GM12878 (cell line): ENCODE measurements at places on chromosomes 7 and 10. TPM values are rescaled to one million over a fixed set of nuclear protein-coding genes. Genes with fewer than 3 reads are reported as not detected.

The ADRB1 gene
- total RNA-seq: 3.9 and 4.5 TPM in 2 replicates

The NEUROG3 gene
- not detected in 2 replicates for total RNA-seq

- no peaks in the 10 kb centered on the region for H3K27me3 ChIP-seq
- H3K36me3 ChIP-seq: no peaks in the 10 kb centered on the region
- DNase-seq: peak; percentile 12
- peaks cover 14% of the 10 kb centered on the region for H3K4me1 ChIP-seq
- peak overlapping the region; percentile 69 for H3K27ac ChIP-seq
- no peak overlapping the region for H3K4me3 ChIP-seq
These were observed 19.4 kb downstream of the NOBOX start for GRCh38 chr7:144384071-144384470.

DNA sequence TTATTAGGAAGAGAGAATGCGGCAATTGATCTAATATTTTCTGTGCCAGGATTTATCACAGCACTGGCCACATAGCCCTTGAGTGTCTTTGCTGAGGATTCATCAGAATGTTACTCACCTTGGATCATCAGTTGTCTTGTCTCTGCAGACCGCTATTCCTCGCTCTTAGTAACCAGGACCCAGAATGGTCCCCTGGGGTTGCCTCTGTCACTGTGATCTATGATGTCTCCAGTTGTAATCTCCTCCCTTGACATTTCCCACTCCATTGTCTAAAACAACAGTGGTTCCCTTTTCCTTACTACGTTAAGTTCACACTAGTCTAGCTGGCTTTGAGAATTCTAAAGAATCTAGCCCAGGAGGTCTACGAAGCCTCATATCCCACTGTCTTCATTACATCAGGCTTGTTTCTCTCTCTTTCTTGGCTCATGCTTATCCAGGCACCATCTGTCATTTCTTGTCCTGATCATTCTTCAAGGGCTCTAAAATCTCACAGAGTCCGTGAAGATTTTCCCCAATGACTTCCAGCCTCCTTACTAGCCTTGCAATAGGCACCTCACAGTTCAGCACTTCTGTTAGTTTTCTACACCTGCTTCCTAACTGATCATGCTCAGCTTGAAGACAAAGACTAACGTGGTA is 125.8 kb downstream of the CUBN start:
- no peaks in the 10 kb centered on the region; the same call in 1 of the 2 replicates for H3K27me3 ChIP-seq
- no peak overlapping the region for H3K4me3 ChIP-seq
- H3K27ac ChIP-seq: no peak overlapping the region

DNA sequence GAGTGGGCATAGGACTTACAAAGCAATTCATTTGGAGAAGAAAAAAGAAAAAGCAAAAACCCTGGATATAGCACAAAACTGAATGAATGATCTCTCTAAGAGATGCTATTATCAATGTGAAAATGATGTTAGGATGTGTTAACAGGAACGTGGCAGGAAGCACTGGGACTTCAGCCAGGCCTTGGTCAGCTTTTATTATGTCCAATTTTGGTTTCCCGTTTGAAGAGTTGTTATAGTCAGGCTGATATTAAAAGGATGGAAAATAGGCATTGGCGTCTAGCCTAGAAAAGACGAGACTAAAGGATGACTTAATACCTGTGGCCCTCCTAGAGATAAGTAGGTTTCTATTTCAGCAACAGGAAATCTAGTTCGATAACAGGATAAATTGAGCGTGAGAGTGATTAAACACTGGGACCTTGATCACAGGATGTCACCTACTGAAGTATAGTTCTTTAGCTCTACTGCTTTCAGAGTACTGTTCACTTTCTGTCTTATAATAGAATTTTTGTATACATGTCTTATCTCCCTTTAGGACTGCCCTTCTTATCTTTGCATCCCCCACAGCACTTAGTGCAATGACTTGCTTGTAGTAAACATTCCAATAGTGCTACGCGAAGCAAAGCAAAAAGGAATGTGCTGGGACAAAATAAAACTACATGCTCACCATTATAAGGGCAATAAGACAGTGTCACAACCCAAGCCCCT is 99.8 kb upstream of the AGBL3 start:
- H3K36me3 ChIP-seq: no peaks in the 10 kb centered on the region
- no peak overlapping the region for H3K4me3 ChIP-seq
- DNase-seq: no peak
- H3K27me3 ChIP-seq: no peaks in the 10 kb centered on the region
- no peak overlapping the region for H3K27ac ChIP-seq

- H3K27me3 ChIP-seq: no peaks in the 10 kb centered on the region
- no peak overlapping the region for H3K4me3 ChIP-seq
- H3K27ac ChIP-seq: no peak overlapping the region
- H3K4me1 ChIP-seq: no peaks in the 10 kb centered on the region
These were observed 34.6 kb downstream of the CHST3 start for GRCh38 chr10:71998840-71999194.

GRCh38 chr7:116426428-116427156 is 72.9 kb upstream of the CAV2 start:
- H3K27me3 ChIP-seq: no peaks in the 10 kb centered on the region
- no peak overlapping the region for H3K27ac ChIP-seq
- H3K4me1 ChIP-seq: no peaks in the 10 kb centered on the region
- H3K36me3 ChIP-seq: no peaks in the 10 kb centered on the region
- DNase-seq: no peak
- no peak overlapping the region for H3K4me3 ChIP-seq

DNA sequence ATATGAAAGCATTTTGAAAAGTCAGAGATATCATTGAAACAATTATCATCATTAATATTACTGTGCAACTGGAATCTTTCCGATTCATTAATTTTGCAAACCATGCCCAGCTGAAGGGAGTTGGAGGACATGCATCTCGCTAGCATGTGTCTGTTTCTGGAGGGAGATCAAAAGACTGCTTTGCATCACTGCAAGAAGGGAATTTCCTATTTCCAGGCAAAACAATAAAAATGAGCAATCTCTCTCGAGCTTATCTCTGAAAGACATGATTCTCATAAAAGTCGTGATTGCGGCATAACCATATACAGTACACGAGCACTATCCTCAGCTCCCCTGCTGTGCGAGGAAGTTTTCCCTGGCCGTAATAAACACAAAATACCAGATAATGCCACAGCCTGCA is 607.6 kb upstream of the DPP6 start:
- no peak for DNase-seq
- no peaks in the 10 kb centered on the region for H3K36me3 ChIP-seq
- no peak overlapping the region for H3K27ac ChIP-seq
- H3K4me1 ChIP-seq: no peaks in the 10 kb centered on the region
- no peaks in the 10 kb centered on the region for H3K27me3 ChIP-seq

- H3K4me1 ChIP-seq: no peaks in the 10 kb centered on the region
- no peak overlapping the region for H3K4me3 ChIP-seq
- no peak overlapping the region for H3K27ac ChIP-seq
- H3K36me3 ChIP-seq: no peaks in the 10 kb centered on the region
- DNase-seq: no peak
These were observed 100.9 kb downstream of the PDGFA start for GRCh38 chr7:418636-419280.

DNA sequence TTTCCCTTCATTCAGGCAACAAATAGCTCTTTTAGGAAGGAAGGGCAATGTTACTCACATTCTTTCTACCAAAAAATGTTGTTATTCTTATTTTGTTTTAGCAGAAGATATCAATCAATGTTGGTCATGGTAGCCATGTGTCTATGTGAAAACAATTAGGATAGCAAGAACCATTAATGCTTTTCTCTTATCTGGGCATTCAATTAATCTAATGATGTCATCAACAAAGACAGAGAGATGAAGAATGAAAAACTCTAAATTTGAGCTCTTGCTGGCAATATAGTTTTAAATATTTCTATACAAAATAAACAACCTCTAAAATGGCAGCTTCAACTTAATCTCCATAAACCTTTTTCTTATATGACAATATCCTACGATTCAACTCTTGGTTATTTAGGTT is 353.7 kb upstream of the ANKRD30A start:
- no peaks in the 10 kb centered on the region for H3K4me1 ChIP-seq
- H3K4me3 ChIP-seq: no peak overlapping the region
- no peaks in the 10 kb centered on the region for H3K27me3 ChIP-seq
- H3K27ac ChIP-seq: no peak overlapping the region

DNA sequence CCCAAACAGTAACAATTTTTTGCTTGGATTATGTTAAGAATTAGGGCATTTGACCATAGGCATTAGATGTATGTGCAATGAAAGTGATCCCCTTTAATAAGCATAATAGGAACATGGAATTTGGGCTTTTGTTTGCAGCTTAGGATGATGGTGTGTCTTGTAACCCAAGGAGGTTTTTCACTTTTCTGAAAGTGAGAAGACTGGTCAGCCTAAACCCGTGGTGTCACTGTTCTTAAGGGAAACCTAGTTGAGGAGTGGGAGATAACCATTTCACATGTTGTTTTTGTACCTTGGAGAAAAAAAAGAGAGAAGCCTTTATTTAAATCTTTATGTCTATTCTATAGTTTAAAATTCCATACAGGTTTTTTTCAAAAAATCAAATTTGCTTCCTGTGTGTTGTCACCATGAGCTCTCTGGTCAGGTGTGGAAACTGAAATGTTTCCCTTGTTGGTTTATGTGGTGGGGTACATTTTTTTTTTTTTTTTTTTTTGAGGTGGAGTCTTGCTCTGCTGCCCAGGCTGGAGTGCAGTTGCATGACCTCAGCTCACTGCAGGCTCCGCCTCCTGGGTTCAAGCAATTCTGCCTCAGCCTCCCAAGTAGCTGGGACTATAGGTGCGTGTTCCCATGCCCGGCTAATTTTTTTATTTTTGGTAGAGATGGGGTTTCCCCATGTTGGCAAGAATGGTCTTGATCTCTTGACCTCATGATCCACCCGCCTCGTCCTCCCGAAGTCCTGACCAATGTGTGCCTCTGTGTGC is 7.7 kb downstream of the CCM2 start:
- H3K4me3 ChIP-seq: no peak overlapping the region
- peak overlapping the region; percentile 65 for H3K27ac ChIP-seq
- DNase-seq: peak; percentile 45
- peaks cover 36% of the 10 kb centered on the region for H3K4me1 ChIP-seq
- H3K27me3 ChIP-seq: no peaks in the 10 kb centered on the region
- H3K36me3 ChIP-seq: no peaks in the 10 kb centered on the region

- no peaks in the 10 kb centered on the region for H3K36me3 ChIP-seq
- no peaks in the 10 kb centered on the region for H3K27me3 ChIP-seq
- no peak overlapping the region for H3K27ac ChIP-seq
- DNase-seq: no peak
These were observed 103.4 kb downstream of the ITIH5 start for GRCh38 chr10:7563368-7563767.

DNA sequence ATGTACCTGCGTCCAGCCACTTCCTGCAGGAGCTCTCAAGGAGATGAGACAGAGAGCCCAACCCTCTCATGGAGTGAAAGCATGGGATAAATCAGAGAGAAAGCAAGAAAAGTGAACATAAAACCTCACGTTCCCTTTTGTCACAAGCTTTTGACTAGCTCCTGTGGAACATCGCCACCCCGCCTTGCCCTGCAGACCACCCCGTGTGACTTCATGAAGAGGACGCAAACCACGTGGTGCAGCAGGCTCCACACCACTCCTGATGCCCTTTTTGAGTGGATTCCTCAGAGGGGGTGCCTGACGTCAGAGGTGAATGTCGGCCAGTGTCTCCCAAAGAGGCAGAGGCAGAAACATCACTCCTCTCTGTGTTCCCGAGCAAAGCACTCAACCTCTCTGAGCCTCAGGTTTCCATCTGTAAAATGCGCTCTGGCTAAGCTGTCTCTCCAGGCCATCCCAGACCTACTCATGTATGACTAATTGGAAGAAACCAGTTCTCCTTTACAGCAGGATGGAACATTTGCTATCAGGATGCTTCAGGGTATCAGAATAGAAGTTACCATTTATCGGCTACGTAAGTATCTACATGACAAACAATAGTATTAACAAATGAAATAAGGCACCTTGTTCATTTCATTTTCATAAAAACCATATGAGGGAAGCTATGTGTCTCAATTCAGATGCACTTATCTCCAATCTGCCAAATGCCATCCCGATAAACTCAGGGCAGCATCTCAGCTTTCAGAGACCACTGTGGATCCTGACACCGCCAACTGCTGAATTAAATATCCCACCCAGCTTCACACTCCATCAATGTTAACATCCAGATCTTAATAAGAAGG is 5.3 kb downstream of the ZNF488 start:
- no peak overlapping the region for H3K27ac ChIP-seq
- H3K4me1 ChIP-seq: no peaks in the 10 kb centered on the region
- H3K36me3 ChIP-seq: no peaks in the 10 kb centered on the region

The NYAP1 gene
- 0.15 and 0.19 TPM in 2 replicates for total RNA-seq

The HOXA4 gene
- not detected in 2 replicates for total RNA-seq

The SPDYE2B gene
- total RNA-seq: not detected in 2 replicates

The HMX3 gene
- 54.6 and 60.5 TPM in 2 replicates for total RNA-seq

The CHRM2 gene
- 0.05 TPM in 1 of 2 replicates, not detected in the other for total RNA-seq

GRCh38 chr7:149175150-149175549 is 20.2 kb upstream of the ZNF282 start:
- H3K27me3 ChIP-seq: no peaks in the 10 kb centered on the region
- DNase-seq: no peak
- no peaks in the 10 kb centered on the region for H3K4me1 ChIP-seq
- no peak overlapping the region for H3K27ac ChIP-seq
- peaks cover 16% of the 10 kb centered on the region for H3K36me3 ChIP-seq
- H3K4me3 ChIP-seq: no peak overlapping the region

The OR6B1 gene
- total RNA-seq: not detected in 2 replicates

The TBATA gene
- not detected in 2 replicates for total RNA-seq

GRCh38 chr10:3208481-3209406 is 36.2 kb upstream of the PITRM1 start:
- H3K4me1 ChIP-seq: no peaks in the 10 kb centered on the region
- no peaks in the 10 kb centered on the region for H3K36me3 ChIP-seq
- H3K27me3 ChIP-seq: peaks cover 1% of the 10 kb centered on the region
- DNase-seq: no peak

The ACBD7 gene
- 0.27 and 0.74 TPM in 2 replicates for total RNA-seq

DNA sequence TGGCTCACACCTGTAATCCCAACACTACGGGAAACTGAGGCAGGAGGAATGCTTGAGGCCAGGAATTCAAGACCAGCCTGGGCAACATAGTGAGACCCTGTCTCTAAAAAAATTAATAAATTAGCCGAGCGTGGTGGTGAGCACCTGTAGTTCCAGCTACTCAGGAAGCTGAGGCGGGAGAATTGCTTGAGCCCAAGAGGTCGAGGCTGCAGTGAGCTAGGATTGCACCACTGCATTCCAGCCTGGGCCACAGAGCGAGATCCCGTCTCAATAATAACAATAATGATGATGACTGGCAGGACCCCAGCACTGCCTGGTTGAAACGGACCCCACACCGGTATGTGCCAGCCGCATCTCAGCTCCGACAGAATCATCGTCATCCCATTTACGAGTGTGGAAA is 93.0 kb downstream of the ELFN1 start:
- H3K4me3 ChIP-seq: no peak overlapping the region
- no peaks in the 10 kb centered on the region for H3K36me3 ChIP-seq

- no peaks in the 10 kb centered on the region for H3K36me3 ChIP-seq
- no peaks in the 10 kb centered on the region for H3K27me3 ChIP-seq
- H3K27ac ChIP-seq: peak overlapping the region; percentile 50
- no peak for DNase-seq
- peak overlapping the region; percentile 31; the same call in 1 of the 2 replicates for H3K4me3 ChIP-seq
These were observed 52.1 kb downstream of the ADRB1 start for GRCh38 chr10:114095559-114096337.
